Ammon's horn (tissue), 1 donor: ENCODE measurements at places on chromosomes 3 and 15.

- DNase-seq = no peak
Observed at GRCh38 chr3:62835554-62836236, 39.5 kb downstream of the CADPS start.

DNA sequence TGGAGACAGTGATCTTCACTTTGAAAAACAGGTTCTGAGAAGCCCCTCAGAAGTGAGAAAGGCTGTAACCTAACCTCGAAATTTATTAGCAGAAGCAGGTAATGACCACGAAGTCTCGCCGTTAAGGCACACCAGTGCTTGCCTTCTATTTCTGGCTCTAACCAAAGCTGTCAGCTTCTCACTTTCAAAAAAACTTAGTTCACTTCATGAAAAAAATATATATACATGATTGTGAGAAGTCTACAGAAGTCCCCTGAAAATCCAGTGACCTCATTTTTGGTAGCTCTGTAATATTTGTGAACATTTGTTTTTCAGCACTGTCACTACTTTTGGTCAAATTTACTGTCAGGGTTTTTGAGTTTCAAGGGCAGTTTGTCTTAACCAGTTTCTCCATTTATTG, 19.1 kb upstream of the AKAP13 start:
- DNase-seq = no peak

GRCh38 chr3:32056559-32057290, 49.7 kb upstream of the GPD1L start:
- no peak for DNase-seq

DNA sequence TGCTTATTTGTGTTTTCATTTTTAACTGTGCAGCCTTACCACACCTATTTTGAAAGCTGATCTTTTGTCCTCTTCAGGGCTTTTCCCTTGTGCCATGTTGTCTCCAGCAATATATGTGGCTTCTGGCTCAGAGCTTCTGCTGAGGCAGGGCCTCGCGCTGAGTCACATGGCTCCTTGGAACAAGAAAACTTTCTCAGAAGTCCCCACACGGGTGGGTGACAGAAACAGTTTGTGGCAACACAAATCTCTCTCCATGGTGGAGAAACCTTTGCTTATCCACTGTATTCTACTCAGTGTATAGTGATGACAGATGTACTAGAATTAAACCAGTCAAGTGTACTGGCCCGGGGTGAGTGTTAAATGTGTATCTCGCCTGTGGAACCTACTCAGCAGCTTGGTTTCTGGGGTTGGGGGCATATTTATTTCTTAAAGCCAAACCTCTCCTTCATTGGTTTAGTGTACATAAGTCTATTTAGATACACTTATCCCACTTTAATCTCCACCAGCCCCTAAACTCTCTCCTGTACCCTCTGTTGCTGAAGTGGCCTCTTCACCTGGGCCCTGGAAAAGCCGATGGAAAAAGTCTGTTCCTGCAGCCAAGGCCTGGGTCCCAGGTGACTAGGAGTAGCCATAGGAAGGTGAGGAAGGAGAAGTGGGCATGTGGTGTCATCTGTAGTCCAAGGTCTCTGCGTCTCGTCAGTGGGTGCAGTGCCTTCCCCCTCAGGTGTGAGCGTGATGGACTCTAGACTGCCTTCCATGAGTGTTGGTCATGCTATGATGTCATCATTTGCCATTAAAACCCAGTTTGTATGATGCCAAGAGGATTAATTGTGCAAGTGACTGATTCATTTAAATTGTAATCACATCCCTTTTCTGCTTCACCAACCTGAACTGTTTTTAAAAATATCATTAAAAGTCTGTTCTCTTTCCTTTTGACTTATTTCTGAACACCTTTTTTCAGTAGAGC, 3.2 kb upstream of the FBXL22 start:
- no peak for DNase-seq

GRCh38 chr15:70351941-70352774, 254.4 kb upstream of the TLE3 start:
- no peak for DNase-seq

DNA sequence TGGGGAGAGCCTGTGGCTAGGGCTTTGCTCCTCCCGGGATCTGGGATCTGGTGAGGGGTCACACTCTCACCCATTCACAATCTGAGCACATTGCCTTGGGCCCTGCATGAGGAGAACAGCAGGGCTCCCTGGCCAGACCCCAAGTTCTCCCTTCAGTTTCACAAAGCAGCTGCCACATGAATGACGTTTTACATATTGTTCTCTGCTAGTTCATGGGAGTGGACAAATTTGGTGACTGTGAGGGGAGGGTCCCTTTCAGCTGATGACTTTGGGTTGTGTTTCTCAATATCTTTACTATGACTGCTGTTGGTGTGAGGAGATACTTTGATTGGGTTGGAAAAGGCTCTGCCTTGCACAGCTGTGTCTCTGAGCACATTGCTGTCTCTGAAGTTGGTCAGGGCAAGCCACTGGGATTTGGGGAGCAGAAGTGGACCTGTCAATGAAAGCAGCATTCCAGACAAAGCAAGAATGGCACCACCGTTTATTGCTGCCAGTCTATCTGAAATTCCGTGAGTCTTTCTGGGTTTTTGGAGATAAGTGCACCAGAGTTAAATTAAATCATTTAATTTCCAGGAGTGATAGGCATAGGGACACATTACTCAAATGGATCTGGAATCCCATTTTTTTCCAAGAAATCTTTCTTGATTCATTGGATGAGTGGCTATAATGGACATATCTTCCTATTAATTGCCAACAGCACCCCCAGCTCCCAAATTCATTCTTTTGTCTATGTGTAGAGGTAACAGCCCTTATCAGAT, 10.3 kb downstream of the TIMP4 start:
- peak; percentile 23 for DNase-seq

DNA sequence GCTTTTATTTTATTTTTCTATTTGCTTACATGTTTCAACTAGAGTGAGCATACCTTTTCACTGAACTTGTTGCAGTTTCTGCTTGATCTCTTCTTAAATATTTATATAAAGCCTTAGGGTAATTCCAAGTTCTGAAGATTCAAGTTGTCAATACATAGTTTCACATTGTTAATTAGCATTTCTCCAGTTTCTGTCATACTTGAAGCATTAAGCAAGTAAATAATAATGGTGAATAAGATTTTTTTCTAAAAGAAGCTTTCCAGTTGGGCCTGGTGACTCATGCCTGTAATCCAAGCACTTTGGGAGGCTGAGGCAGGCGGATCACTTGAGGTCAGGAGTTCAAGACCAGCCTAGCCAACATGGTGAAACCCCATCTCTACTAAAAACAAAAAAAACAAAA, 53.9 kb downstream of the CALML4 start:
- no peak for DNase-seq

- DNase-seq = no peak
Observed at GRCh38 chr15:58777107-58777506, 6.0 kb downstream of the MINDY2 start.

- DNase-seq = no peak
Observed at GRCh38 chr3:170865209-170866094, 4.5 kb downstream of the RPL22L1 start.

- DNase-seq = no peak
Observed at GRCh38 chr3:151210676-151211381, 7.8 kb upstream of the GPR171 start.

DNA sequence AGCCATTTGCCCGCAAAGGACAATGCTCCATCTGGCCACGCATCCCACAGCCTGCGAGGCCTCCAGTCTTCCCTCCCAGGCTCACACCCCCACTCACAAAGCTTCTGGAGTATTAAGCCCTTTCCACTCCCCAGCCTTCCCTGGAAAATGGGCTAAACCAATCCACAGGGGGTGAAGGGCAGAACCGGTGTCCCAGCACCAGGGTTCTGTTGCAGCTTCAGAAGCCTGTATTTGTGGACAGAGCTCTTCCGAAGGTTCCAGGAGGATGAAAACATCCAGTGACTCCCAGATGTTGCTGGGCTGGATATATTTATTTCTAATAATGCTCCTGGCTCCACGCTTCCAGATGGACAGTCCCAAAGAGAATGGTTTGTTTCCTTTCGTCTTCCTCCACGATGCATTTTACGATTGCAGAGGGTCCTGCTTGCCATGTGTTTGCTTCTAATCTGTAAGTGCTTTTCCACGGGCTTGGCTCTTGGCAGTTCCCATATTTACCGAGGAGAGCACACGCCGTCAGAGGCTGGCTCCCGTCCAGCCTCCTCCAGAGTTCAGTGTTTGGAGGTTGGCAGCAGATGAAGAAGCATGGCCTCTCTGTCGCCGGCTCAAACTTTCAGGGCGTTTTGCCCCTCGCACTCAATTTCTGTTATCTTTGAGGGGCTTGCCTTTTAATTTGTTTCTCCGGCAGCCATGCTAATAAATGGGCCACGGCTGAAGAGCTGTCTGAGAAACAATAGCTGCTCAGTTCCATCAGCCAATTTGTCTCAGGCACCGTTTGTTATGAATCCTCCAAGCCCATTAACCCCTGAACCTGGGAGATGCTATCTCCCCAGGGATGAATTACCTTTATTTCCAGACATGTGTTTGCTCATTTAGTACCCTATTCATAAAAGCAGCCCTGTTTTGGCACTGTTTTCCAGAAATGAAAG, 367.9 kb upstream of the PROK2 start:
- peak; percentile 90 for DNase-seq

DNA sequence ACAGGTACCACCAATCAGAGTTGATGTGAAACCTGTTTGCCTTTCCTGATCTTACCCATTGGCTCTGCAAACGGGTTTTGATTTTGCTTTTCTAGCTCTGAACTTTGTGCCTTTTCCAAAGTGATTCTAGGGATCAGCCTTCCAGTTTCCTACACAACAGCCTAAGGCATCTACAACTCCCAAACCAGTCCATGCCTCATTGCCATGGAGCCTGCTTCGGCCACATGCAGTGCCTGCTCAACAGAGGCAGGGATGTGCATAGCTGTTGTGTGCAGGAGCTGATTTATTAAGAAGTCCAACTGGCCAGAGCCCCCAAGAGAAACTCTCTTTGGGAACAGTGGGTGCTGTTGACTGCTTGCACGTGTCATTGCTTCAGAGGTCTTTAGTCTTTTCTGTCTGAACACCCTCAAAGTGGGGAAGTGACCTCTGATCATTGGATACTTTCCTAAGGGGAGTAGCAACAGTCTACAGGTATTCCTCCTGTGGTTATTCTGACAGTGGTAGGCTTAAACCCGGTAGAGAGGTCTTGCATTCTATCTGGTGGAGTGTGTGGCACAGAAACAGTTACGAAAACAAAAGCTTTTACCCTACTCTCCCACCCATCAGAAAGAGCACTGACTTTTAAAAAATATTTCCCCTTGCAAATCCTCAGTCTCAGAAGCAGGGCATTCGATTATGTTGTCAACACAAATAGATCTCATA, 36.6 kb upstream of the THSD4 start:
- DNase-seq = no peak

DNA sequence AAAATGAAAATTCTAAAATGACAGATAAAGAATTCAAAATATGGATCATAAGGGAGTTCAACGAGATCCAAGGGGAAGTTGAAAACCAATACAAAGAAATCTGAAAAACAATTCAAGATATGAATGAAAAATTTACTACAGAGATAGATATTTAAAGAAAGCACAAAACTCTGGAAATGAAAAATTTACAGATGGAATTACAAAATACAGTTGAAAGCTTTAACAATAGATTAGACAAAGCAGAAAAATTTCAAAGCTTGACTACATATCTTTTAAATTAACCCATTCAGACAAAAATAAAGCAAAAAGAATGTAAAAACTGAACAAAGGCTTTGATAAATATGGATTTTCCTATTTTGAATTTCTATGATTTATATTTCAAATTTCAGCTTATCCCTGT, 211.1 kb downstream of the SLC9A9 start:
- DNase-seq = no peak

- no peak for DNase-seq
Observed at GRCh38 chr3:111848283-111848682, 10.8 kb upstream of the PHLDB2 start.

GRCh38 chr15:101004500-101004899, 85.3 kb downstream of the LRRK1 start:
- no peak for DNase-seq

GRCh38 chr15:31070867-31071266, 30.7 kb downstream of the TRPM1 start:
- no peak for DNase-seq

DNA sequence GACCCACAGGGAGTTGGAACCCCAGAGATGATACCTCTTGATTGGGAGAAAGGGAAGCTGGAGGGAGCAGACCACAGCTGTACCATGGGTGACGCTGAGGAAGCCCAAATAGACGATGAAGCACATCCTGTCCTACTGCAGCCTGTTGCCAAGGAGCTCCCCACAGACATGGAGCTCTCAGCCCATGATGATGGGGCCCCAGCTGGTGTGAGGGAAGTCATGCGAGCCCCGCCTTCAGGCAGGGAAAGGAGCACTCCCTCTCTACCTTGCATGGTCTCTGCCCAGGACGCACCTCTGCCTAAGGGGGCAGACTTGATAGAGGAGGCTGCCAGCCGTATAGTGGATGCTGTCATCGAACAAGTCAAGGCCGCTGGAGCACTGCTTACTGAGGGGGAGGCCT, 201.1 kb downstream of the AKAP13 start:
- DNase-seq = peak; percentile 49

DNA sequence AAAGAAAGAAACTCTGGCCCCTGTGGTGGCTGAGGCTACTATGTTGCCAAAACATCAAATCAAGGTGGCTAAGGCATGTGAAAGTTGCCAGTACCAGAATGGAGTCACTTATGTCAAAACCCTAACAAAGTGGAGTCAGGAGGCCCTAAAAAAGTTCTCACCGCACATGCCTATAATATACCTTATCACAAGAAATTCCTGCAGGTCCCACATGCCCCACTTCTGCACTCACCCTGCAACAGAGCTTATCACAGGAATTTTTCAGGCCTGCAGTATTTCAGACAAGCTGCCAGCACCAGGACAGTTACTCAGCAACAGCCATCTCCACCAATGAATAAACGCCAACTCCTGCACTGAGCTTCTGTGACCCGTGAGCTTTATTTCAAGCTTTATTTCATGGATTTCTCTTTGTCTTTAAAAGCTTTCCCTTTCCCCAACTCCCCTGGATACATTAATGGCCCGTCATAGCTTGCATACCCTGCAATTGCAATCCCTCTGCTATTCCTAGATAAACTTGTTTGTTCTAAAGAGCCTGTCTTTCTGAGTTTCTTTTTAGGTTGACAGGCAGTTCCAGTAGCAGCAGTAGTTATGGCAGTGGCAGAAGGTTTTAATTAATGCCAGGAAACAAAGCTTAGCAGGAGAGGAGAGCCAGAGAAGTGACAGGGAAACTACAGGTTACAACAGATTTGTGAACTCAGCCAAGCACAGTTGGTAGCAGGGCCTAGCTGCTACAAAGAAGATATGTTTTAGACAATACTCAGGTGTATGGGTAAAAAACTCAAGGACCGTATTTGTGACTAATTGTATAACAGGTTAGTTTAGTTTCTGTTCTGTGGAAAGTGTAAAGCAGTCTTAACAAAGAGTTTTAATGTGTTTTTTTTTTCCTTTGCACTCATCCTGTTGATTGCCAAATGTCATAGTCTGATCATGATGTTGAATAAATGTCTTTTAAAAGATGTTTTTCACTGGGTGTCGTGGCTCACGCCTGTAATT, 15.9 kb upstream of the TMEM42 start:
- DNase-seq = peak; percentile 50

GRCh38 chr3:186880406-186880805, 37.9 kb downstream of the ADIPOQ start:
- DNase-seq = no peak

- DNase-seq = no peak
Observed at GRCh38 chr3:95351158-95351557, 1288.3 kb downstream of the NSUN3 start.

- no peak for DNase-seq
Observed at GRCh38 chr15:37793851-37794250, 140.6 kb upstream of the TMCO5A start.
